CD4-positive, alpha-beta T cell treated with Interleukin-12 subunit alpha and Interleukin-12 subunit beta, for 1 hour (primary cell): ENCODE measurements at places on chromosomes 2 and 18.
A peak's percentile ranks its signal among the peaks of the same experiment; 100 is the strongest.

- no peak for DNase-seq
Measured at GRCh38 chr18:67467188-67467587, 49.3 kb downstream of the DSEL start.

DNA sequence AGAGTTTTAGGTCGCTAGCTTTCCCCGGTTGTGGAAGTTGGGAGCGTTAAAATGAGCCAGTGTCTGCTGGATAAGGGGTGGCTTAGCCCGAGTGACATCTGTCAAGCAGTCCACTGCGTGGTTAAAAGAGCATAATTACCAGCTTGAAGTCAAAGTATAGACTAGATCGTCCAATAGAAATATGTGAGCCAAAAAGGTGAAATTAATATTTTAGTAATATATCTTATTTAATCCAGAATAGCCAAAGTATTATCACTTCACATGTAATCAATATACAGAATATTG, 654 bp downstream of the COMMD1 start:
- no peak for DNase-seq

DNA sequence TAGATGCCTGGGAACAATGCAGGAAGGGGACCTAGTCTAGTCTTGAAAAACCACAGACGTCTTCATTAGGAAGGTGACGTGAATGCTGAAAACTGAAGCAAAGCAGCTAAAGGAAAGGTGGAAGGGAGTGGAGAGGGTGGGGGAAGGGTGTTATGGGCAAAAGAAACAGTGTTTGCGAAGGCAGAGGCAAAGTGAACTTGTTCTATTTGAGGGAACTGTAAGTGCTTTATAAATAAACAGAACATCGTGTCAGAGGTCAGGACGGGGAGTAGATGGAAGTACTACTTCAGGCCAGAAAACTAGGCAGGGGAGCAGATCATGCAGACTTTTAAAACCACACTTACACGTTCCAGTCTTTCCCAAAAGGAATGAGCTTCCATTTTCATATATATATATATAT, 57.8 kb downstream of the FASTKD2 start:
- no peak for DNase-seq

DNA sequence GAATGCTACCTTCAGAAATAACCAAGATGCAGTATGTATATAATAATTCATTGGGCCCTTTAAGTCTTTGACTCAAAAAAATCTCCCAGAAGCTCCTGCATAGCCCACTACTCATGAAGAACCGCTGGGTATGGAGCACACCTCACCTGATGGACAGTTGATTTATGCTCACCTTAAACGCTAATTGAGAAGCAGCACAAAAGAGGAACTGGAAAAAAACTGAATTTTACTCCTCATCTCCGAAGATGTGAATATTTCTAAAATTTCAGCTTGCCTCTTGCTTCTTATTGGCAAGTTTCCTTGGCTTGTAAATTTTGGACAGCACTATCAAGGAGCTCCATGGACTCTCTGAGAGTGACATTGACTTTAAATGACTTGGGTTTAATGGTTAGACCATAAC, 5.5 kb downstream of the CYP1B1 start:
- DNase-seq = no peak

GRCh38 chr2:134178138-134178877, 75.6 kb upstream of the MGAT5 start:
- peak; percentile 16 for DNase-seq

DNA sequence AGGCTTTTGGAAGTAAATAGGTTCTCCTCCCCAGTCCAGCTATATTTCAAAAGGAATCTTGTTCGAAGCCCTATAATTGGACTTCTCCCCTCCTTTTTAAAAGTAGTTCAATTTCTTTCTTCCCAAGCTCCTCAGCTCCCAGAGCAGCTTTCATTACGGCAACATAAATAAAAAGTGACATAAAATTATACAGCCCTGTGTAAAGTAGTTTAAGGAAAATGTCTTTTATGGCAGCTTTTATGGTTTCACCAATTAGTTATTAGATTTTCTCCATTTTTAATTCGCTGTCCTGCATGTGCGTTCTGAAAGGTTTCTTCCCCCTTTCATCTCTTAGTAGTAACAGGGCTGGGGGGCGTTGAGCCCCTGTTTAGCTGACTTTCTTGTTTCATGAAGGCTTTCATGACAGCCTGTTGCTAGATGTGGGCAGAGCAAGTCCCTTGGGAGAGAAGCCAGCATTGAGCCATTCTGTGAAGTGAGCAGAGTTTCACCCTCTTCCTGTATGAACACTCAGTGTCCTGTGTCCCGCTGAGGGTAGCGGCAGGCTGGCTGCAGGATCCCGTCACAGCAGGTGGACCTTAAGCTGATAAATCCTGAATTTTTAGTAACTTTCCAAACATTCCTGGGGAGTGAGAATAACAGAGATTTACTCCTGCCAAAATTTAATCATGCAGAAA, 229.7 kb upstream of the SPRED2 start:
- no peak for DNase-seq

GRCh38 chr18:31978616-31979015, 35.7 kb upstream of the TRAPPC8 start:
- DNase-seq = no peak

DNA sequence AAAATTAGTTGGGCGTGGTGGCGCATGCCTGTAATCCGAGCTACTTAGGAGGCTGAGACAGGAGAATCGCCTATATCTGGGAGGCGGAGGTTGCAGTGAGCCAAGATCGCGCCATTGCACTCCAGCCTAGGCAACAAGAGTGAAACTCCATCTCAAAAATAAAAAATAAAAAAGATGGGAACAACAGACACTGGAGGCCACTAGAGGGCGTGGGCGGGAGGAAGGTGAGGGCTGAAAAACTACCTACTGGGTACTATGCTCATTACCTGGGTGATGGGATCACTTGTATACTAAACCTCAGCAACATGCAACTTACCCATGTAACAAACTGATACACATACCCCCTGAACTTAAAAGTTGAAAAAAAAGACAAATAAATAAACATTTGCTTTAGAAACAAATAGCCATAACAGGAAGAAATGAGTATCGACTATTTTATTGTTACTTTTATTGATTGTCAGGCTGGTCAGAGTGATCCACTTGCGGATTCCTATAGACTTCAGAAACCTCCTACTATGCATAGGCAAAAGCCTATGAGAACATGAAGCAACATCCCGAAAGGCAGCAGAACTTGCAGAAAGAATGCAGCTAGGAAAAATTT, 61.0 kb downstream of the TMEM163 start:
- DNase-seq = peak; percentile 50

DNA sequence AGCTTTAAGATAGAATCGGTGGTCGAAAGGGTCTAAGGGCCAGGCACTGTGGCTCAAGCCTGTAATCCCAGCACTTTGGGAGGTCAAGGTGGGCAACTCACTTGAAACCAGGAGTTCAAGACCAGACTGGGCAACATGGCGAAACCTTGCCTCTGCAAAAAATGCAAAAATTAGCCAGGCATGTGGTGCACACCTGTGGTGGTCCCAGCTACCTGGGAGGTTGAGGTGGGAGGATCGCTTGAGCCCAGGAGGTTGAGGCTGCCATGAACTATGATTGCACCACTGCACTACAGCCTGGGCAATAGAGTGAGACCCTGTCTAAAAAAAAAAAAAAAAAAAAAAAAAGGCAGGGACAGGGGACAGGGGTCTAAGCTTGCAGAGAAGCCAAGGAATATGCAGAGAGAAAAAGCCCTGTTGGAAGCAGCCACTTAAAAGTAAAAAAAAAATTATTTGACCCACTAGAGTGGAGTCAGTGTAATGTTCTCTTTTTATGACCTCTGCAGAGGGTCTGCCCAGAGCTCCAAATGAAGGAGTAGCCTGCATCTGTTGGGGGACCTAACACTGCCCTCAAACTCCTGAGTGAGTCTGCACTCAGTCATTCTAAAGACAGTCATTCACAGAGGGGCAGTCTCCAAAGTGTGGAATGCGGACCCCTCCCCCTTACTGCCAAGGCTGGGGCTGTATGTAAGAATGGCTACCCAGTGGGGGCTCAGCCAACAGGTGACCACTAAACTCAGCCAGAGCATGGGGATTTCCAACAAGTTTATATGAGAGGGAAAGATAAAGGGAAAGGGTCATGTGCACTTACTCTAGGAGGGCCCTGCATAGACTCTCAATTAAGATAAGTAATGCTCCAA, 118.5 kb upstream of the CDCA7 start:
- DNase-seq = no peak

DNA sequence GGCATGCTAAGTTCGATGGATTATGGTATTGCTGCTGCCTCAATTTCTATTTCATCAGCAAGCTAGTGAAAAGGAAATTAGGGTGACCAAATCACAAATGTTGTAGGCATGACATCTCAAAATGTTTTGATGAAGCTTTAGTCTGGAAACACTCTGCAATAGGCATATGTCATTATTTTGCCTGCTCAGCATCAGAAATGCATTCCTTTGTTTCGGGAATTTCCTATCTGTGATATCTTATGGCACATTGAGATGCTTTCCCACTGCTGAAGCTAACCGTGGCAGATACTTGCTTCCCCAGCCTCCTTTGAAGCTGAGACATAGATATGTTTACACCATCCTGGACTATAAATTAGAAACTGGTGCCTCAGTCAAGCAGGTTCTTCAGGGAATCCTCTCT, 119.7 kb downstream of the CDC42EP3 start:
- no peak for DNase-seq

DNA sequence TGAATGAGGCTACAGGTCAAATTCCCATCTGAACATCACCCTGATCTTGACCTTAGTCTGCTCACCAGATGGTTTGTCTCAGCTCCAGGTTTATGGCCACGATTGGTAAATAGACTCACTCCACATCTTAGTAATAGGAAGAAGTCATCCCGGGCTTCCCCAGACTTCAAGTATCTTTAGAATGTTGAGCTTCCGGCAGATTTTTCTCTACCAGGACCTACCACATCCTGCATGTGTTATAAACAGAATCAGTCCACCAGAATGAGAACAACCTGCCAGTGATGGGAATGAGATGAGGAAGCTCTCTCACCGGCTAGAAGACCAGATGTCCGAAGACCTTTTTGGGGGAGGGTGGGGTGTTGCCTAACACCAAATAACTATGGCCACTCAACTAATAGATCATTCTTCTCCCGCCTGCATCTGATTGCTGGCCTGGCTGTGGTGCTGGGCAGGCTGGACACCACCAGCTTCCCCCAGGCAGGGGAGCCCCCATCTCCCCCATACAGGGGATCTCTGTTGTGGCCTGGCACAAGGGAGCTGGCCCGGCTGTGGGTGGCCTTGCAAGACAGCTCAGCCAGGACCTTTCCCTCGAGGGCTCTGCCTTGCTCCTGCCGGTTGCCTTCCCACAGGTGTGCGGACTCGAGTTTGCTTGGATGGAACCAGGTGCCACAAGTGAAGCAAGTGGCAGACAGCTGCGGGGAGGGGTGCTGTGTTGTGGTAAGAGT, 88.5 kb downstream of the SH3RF3 start:
- peak; percentile 15 for DNase-seq

DNA sequence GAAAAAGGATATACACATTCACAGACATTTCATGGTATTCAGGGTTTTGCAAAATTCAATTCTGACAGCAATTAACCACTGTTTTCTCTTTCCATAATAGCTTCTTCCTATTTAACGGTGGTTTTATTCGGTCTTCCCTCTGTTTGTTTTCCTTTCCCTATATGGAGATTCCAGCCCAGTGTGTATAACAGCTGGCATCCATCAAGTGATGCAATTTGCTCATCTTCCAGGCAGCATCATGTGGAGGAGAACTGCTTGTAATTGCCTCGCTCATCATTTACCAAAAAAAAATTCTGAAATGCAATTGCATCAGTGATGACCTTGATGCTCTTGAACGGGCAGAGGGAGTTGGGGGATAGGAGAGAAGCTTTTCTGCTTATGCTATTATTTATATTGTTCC, 165.9 kb upstream of the PGAP1 start:
- no peak for DNase-seq

DNA sequence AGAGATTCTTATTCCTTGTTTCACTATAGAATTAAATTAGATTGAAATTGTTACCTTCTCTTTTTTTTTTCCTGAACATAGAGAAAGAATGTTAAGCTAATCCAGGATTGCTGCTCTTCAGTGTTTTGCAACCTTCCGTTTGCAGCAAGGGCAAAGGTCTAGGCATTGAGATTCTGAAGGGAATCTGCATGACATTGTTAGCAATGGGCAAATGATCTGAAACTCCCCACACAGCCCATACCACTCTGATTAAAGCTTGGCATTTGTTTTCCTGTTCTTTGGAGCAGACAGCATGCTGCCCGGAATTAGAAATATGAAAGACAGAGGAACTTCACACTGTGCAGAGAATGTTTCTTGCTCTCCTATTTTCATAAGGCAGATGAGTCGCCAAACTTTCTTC, 551.8 kb downstream of the SOCS6 start:
- no peak for DNase-seq

- DNase-seq = peak; percentile 38
Measured at GRCh38 chr2:23380562-23381065, 4.4 kb upstream of the KLHL29 start.

DNA sequence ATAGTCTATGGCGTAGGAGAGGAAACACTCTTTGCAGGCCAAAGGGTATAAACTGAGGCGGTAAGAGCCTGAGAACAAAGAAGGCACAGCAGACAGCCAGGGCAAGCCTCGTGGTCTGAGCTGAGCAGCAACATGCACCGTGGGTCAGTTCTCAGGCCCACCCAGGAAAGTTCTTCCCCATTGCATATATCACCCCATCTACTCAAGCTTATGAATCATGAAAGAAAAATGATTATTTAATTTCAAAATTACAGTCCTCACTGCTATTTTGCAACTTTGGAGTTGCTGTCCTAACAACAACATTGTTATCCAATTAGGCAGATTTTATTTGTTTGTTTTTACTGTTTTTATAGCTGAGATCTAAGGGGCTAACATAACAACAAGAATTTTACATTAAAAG, 54.7 kb upstream of the RIOK3 start:
- DNase-seq = no peak

GRCh38 chr2:219499555-219499954, 864 bp downstream of the GMPPA start:
- no peak for DNase-seq

- no peak for DNase-seq
Measured at GRCh38 chr2:204749319-204749718, 204.0 kb downstream of the PARD3B start.

DNA sequence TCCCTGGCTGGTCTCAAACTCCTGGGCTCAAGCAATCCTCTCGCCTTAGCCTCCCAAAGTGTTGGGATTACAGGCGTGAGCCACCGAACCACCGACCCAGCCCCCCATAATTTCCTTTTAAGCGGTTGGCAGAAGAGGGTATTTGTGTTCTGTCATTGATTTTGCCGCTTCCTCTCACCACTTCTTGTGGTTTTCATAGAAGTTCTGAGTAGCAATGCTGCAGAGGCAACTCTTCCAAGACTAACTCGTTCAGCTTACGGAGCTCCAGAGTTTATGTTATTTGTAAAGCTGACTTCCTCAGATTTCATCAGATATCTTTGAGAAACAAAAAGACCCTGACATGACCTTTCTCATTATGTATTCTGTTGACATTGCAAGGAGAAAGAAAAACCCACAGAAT, 261.4 kb upstream of the KCNJ3 start:
- peak; percentile 1 for DNase-seq

DNA sequence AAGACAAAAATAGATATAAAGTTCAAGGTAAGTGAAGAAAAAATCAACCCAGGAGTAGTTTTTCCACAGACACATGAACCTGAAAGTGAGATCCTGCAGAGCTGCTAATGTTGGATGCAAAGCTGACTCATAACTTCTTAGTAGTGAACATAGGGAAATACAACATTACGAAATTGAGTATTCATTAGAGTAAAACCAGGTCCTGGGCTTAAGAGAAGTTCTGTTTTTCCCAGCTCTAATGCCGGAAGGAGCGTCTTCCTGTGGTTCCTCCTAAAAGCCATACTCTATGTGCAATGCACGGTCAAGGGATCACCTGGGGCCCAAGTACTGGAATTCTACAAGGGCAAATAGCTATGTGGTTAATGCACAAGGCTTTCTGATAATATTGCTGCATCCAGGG, 141.7 kb downstream of the RBMS1 start:
- no peak for DNase-seq
